ENCODE measurements at places on chromosomes 6 and 20. TPM values are rescaled to one million over a fixed set of nuclear protein-coding genes. Genes with fewer than 3 reads are reported as not detected.
A peak's percentile ranks its signal among the peaks of the same experiment; 100 is the strongest.

Gene KCNB1
- total RNA-seq, result 9.8 TPM

Gene TP53INP2
- 10.4 TPM for total RNA-seq

GRCh38 chr6:31776989-31777666 is at the start of gene VWA7:
Gene VWA7 (minus strand): TSS chr6:31777328. CDS start chr6:31776779, 549 bp downstream.
- DNase-seq, result peak; percentile 65

DNA sequence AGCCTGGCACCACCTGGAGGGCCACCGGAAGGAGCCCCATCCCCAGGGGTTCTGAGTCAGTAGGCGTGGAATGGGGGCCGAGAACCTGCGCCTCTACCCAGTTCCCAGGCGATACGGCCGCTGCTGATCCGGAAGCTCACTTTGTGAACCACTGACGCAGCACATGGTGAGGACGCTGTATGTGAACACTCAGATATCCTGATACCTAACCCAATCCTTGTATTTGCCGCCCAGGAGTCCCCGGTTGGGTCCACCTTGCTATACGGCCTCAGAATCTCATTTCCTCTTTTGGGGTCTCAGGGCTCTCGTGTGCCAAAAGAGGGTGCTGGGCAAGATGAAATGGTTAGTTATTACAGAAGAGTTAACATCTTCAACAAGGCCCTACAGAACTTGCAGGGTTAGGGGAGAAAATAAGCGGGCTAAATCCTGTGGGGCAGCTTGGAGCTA is 604 bp upstream of the RAB5IF start:
- DNase-seq, result no peak

DNA sequence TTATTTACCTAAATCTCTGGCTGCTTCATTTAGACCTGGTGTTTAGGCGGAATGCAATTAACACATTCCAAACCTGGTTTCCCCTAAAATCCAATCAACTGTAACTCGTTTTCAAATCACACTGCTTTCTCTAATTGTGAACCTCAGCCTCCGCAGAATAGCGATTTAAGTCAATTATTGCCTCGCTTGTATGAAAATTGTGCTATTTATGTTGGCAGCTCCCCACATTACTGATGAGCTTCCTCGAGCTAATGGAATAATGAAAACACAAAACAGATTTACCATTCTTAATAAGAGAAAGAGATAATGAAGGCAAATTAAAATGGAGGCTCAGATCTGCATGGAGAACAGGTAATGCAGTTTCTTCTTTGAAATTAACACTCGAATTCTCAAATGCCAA is 67.9 kb downstream of the SLC2A10 start:
- no peak for DNase-seq

Gene GPLD1
- 1.3 TPM for total RNA-seq

Gene THEMIS
- not detected for total RNA-seq

DNA sequence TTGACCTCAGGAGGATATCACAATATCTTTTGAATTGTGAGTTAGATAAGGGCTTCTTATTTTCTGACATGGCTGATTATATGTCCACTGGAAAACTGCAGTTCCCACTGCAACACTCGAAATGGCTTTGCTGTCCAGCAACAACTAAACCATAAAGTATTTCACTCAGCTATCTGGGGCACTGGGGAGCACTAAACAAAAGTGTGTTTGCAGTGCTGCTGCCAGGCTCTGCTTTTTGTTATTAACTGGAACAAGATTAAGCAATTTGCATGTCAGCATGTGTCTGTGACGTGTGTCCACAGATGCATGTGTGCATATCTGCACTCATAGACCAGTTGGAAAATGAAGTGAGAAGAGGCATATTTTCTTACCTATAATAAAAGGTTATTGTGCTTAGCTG is 107.8 kb upstream of the CCN2 start:
- peak; percentile 41 for DNase-seq

Gene MMP24OS
- 7.6 TPM for total RNA-seq

DNA sequence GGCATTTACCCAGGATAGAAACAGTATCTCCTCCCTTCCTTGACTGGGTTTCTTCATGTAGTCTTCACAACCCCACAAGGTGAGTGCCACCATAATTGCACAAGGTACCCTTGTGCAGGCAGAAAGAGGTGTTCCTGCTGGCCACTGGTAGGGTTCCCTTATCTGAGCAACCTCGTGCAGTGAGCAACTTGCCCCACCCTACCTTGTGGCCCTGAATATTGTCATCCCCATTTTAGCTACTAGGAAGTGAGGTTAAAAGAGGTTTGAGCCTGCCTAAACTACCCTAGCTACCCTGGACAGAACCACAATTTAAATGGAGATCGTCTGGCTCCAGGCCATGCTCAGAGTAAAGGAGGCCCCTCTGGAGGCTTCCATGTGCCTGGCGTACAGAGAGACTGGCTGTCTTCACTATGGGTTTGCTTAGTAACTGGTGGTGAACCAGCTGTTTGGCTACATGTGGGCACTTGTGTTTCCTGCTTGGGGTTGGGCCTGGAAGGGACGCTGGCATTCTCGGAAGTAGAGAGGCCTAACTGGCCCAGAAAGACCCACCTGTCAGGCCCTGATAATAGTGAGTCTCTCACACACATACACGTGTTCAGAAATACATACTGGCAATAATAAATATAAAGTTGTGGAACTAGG is 148.8 kb downstream of the LRFN2 start:
- DNase-seq, result peak; percentile 44

Gene NMBR
- not detected for total RNA-seq

DNA sequence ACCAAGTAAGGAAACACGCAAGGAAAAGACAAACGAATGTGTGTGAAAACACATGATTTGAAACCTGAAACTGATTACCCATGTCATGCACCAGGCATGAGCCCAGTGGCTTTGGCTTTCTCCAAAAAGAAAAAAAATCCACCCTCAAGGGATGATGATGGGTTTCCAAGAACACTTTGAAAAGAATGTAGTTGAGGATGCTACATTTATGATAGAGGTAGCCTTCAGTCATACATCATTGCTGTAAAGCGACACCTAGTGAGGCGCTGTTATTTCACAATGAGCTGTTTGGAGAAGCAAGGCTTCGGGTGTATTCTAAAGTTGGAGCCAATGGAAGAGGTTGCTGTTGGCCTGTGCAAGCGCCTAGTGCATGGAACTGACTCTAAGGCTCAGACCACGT is 124.9 kb downstream of the SCML4 start:
- no peak for DNase-seq

Gene CHD6
- total RNA-seq, result 65.1 TPM

Gene ALDH5A1
- total RNA-seq, result 15.9 TPM

Gene DAAM2
- 37.2 TPM for total RNA-seq

Gene PPP1R3G
- total RNA-seq, result 4.4 TPM

Gene MMP24
- 0.10 TPM for total RNA-seq

Gene FBXO5
- total RNA-seq, result 16.4 TPM

Gene PNPLA1
- not detected for total RNA-seq

DNA sequence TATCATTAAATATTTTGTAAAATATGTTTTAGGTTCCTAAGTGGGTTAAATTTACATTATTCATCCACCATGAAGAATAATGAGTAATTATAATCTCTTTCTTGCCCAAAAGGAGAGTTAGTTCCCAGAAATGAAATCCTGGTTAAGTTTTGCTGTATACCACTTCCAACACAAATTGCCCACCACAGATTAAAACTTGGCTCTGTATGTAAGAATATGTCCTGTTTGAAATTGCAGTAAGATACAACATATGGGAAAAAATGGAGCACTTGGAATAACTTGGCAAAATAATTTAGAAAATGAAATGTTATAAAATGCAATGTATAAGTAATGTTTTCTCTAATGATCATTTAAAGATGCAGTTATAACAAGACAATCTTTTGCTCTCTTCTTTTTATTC is 64.3 kb upstream of the GJE1 start:
- no peak for DNase-seq

DNA sequence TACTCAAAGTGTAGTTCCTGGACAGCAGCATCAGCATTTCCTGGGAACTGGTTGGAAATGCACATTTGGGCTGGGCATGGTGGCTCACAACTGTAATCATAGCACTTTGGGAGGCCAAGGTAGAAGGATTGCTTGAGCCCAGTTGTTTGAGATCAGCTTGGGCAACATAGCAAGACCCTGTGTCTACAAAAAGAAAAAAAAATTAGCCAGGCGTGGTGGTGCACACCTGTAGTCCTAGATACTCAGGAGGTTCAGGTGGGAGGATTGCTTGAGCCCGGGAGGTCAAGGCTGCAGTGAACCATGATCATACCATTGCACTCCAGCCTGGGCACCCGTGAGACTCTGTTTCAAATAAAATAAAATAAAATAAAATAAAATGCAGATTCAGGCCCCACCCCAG is 156.2 kb downstream of the CDC5L start:
- no peak for DNase-seq

Gene OR12D3
- not detected for total RNA-seq

- no peak for DNase-seq
These were observed 5.2 kb downstream of the CDYL start for GRCh38 chr6:4781426-4781825.

GRCh38 chr20:19662637-19662995 is 95.4 kb upstream of the RIN2 start:
- DNase-seq, result no peak

Gene CTAGE9
- not detected for total RNA-seq

DNA sequence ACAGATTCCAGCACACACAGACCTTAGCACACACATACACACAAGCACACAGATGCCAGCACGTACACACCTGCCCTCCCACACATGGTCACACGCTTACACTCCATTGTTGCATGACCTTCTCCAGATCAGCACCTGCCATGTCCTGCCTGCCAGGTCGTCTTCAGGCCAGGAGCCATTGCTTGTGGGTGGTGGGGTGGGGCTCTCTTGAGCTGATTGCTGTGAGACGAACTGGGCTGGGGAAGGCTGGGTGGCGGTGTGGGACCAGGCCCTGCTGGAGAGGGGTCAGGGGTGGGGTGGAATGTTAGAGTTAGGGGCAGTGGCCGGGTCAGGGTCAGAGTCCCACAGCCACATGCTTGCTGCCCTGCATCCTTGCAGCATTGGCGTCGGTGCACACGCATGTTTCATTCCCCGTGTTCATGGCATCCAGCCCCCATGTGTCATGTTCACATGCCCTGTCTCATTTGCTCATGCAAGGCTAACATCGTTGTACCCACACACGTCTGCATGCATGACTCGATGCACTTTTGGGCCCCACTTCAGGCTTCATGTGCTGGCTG is 6.5 kb upstream of the NPBWR2 start:
- DNase-seq, result no peak

Gene NTSR1
- total RNA-seq, result not detected

Gene SLC35D3
- total RNA-seq, result not detected

Gene EEF1A2
- total RNA-seq, result 858 TPM

- no peak for DNase-seq
These were observed 100.9 kb downstream of the PPP1R14C start for GRCh38 chr6:150243620-150244314.

- no peak for DNase-seq
These were observed 22.3 kb downstream of the ELOVL5 start for GRCh38 chr6:53326372-53327016.

Gene RNF182
- 0.51 TPM for total RNA-seq

GRCh38 chr6:69038841-69039240 is 403.8 kb downstream of the ADGRB3 start:
- DNase-seq, result no peak

DNA sequence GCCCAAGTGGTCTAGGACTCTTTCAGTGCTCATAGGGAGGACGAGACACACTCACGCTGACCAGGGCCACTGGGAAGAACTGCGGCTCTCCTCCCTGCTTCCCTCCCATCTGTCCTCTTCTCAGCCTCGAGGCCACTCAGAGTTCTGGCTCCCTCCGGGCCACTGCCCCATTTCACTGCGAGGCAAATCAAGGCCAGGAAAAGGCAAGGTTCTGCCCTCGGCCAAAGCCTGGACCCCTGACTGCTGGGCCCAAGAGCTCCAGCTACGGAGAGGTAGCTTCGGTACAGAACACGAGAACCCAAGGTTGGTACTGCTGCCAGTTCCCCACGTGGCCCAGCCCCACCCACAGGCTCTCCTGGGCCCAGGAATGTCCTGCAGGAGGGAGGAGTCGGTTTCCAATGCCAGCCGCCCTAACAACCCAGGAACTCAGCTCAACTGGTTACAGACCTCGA is 14.7 kb downstream of the PI16 start:
- no peak for DNase-seq

Gene TAGAP
- total RNA-seq, result 3.6 TPM

Gene KIFC1
- total RNA-seq, result 12.2 TPM

DNA sequence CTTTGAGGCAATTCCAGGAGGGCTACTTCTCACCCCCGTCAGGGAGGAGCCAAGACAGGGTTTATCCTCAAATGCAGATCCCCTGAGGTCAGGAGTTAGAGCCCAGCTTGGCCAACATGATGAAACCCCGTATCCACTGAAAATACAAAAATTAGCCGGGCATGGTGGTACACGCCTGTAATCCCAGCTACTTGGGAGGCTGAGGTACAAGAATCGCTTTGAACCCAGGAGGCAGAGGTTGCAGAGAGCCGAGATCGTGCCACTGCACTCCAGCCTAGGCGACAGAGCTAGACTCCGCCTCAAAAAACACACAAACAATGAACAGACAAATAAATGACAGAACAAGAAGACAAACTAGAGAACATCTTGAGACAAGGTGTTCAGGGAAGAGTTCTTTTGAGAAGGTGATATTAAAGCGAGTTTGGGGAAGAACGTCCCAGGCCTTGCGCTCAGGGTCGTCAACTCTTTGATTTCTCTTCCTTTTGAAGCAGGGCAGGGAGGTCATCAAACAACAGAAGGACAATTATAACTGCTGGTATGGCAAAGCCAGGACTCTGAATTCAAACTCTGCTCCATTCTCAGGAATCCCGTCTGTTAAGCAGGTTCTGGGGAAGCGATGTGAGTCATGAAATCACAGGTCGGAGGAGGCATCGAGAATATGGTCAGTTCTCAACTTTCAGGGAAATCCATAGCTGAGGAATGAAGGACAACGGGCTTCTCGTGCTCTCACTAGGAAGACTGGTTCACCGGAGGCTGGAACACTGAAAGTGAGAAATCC is 1.4 kb upstream of the RALY start:
- no peak for DNase-seq

GRCh38 chr20:52150440-52151258 is 40.9 kb downstream of the ZFP64 start:
- peak; percentile 71 for DNase-seq

DNA sequence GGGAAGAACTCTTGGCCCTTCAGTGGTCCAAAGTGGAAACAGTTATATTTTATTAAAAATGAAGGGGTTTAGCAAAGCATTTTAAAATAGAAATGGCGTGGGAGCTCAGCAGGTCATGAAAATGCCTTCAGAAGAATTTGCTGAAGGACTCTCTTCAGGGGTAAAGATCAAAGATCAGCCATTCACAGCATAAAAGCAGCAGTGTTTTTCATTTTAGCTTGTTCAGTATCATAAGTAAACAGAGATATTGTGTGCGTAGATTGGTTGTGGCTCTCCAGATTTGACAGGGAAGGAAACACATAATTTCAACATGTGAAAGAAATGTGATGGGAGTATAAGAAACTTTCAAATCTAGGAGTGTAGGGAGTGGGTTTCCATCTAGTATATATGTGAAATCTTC is 519.2 kb upstream of the MAP3K7 start:
- DNase-seq, result no peak

- DNase-seq, result peak; percentile 5
These were observed 152.7 kb upstream of the ENPP5 start for GRCh38 chr6:46323312-46323965.

Gene ADGRF4
- total RNA-seq, result 2.6 TPM

- no peak for DNase-seq
These were observed 36.7 kb downstream of the POU3F2 start for GRCh38 chr6:98871057-98871456.

Gene RAD21L1
- not detected for total RNA-seq

Gene OPN5
- not detected for total RNA-seq
